ENCODE measurements at places on chromosomes 13 and 19.

- no peak for DNase-seq
Observed at GRCh38 chr13:25922376-25922775, 129.4 kb downstream of the SHISA2 start.

DNA sequence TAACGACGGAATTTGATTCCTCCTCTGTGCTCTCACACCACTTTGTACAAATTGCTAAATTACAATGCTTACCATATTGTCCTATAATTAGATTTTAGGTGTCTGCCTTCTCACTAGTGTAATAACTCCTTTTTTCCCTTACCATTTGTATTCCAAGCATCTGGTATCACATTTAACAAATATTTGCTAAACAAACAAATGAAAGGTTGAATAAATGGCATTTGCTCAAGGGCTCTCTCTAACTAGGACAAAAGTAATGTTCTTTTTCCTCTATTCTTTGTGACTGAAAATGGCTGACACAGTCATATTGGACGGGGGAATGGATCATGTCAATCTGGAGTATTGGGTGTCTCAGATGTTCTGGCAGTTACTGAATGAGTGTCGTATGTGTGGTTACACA lies 99.7 kb downstream of the ENOX1 start:
- DNase-seq: no peak

DNA sequence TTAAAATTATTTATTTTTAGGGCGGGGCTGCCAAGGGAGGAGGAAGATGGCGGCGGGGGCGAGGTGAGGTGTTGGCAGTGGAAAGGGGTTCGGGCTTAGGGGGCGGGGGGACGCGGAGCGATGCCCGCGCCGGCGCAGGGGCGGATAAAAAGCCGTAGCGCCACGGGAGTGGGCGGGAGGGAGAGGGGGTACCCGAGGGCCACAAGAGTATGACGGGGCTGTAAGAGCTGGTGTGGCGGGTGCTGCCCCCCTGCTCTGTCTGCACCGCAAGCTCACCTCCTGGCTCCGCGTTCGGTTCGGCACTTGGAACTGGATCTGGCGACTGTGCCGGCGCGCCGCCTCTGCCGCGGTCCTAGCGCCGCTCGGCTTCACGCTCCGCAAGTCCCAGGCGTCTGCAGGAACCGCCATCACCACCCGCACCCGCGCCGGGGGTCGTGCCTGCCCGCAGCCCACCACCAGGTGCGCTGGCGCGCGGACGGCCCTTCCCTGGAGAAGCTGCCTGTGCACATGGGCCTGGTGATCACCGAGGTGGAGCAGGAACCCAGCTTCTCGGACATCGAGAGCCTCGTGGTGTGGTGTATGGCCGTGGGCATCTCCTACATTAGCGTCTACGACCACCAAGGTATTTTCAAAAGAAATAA lies 265.2 kb upstream of the SGCG start:
- no peak for DNase-seq

GRCh38 chr19:18978616-18979015 lies 37.6 kb upstream of the HOMER3 start:
- no peak for DNase-seq

GRCh38 chr13:95813139-95813538 lies 136.2 kb downstream of the DNAJC3 start:
- DNase-seq: no peak

DNA sequence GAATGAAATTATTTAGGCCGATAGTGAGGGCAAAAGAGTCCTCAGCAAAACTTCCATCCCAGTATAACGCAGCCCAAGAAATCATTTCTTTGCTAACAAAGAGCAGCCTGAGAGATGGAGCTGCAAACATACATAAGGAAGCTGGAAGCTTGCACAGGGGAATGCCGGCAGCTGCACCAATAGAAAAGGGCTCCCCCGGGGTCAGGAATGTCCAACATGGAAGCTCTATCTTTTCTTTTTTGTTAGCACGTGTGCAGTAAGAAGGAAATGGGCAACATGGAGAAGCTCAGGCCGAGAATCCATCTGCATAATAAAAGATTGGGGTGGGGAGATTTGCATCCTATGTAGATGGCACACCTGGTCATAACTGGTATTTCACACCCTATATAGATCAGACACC lies 1363.5 kb upstream of the PCDH20 start:
- no peak for DNase-seq

- no peak for DNase-seq
Observed at GRCh38 chr13:94050039-94050438, 429.4 kb downstream of the DCT start.

DNA sequence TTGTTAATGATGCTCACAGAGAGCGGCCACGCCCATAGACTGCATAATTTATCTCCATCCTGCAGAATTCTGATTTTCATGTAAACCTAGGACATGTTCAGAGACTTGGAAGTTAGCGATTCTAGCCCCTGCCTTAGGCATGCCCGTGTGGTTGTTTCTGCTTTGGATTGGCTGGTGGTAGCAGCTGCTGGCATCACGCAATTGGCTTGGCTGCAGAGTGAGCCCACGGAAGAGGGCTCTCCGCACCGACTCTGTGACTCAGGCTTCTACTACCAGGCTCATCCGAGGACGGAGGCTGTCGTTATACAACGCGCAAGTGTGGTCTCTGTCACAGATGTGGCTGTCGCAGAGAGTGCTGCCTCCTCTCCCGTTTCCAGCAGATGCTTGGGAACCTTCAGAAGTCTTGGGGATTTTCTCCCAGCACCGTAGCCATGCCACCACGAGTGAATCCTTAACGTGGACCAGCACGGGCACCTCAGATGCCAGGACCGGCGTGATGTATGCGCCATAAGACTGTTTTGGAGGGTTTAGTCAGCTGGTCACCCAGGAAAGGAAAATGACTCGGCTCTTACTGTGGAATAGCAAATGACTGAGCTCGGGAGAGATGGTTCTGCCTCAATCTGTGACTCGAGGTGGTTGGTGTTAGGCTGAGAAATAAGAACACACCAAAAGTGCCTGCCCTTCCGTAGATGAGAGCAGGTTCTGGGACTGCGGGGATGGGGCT lies 61.0 kb upstream of the F7 start:
- DNase-seq: no peak

DNA sequence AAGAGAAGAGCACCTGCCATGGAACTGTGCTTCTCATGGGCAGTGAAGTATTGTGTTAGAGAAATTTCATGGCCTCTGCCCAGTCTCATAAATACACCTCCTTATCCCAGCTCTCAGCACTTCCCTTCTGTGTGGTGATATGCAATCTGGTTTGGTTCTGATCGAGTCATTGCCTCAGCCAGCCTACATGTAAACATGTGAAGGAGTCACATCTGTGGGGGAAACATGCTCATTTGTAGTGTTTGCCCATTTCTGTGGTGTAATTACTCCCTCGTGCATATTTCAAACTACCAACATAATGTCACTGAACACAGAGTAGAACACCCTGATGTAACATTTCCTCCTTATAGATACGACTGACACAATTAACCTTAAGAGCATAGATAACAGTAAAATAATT lies 183.0 kb downstream of the DCT start:
- no peak for DNase-seq

DNA sequence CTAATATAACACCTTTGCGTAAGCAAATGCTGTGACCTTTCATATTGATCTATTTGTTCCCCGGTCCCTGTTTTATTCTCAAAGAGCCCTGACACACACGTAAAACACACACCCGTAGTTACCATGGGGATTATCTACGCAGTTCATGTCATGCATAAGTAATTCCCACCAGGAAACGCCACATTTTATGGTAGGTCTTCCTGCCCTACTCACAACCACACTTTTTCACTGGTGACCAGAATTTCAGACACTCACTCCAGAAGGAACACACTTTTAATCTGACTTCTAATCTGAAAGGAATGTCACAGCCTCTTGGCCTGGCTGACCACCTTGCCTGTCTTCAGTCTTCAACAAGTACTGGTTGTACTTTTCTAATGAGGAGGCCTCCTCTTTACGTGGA lies 46.8 kb downstream of the SLC7A1 start:
- DNase-seq: no peak
